ENCODE measurements at places on chromosomes 6 and 20.

- no peak for DNase-seq
Observed at GRCh38 chr6:73363537-73363875, 1.0 kb downstream of the KHDC3L start.

DNA sequence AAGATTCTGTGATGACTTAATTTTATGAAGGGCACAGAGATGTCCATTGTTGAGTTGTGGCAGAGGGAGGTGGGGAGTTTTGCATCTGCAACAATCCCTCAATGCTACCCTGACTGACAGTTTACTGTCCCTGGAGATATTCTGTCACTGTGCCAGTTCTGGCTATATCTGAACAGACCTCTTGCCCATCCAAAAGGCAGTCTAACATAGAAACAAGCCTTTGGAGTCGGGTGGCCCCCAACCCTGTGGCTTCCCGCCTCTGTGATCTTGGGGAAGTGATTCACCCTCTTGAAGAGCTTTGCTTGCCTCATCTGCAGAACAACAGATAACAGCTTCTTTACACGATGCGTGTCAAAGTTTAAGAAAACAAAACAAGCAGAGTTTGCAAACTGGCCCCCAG is 3.8 kb upstream of the E2F1 start:
- no peak for DNase-seq

DNA sequence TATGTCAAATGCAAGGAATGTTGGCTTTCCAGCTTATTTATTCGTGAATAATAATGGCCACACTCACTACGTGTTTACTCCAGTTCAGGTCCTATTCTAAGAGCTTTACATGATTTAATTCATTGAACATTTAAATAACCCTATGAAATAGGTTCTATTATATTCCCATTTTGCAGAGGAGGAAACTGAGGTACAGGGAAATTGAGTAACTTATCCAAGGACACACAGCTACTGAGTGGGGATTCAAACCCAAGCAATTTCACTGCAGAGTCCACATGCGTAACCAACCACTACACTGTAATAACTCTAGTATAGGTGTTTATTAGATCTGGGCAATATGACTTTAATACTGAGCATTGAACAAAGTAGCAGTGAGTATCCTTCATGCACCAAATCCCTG is 12.3 kb upstream of the SLC13A3 start:
- DNase-seq: no peak

DNA sequence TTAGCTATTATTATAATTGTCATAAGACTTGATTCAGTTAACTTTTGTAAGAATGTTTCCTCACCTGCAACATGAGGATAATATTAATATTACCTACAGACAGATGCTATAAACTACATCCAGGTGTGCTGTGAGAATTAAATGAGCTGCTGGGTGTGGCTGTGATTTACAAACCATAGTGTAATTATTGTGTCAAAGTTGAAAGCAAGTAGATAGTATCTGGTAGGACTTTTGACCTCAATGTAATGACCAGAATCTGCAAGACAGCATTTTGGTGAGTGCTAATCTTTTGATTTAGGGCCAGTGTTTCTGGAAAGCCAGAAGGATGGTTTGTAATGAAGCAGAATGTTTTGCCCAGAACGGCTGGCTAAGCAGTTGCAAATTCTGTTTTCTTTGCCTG is 162.5 kb downstream of the TRMT11 start:
- DNase-seq: no peak

GRCh38 chr20:19758501-19759331 is 658 bp downstream of the RIN2 start:
- DNase-seq: no peak

DNA sequence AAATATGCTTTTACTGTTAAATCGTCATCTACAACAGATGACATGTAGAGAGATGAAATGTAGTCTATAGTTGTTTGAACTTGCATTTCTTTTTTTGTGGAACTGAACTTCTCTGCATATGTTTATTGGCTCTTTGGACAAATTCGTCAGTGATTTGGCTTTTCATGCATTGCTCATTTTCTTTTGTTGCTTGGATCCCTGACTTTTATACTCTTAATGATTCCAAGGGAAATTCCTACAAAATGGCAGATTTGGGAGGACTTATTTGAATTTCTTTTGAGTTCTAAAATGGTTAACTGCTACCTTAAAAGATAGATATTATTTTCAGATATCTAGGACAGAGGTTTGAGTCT is 65.4 kb downstream of the UTRN start:
- DNase-seq: no peak

DNA sequence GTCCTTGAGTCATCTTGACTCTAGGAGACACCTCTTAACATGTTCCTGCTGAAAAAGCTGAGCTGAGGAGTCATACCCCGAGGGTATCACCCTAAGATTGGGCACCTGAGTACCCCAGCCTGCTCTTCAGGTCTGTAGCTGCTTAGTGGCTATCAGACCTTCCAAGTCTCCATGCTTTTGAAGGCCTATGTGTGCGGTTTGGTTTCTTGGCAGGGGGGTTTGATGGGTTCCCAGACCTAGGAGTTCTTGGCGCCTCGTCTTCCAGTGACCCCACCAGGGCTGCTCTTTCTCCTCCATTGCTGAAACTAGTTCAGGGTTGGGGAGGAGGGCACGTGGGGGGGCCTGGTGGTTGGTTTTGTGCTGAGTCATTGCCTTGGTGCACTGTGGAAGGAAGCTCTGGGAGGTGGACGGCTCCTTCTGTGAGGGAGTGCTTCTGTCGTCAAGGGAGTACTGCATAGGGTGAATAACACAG is 20.1 kb downstream of the IGF2R start:
- no peak for DNase-seq

- DNase-seq: peak; percentile 64
Observed at GRCh38 chr6:43952746-43953145, 174.5 kb downstream of the MRPL14 start.

- peak; percentile 87 for DNase-seq
Observed at GRCh38 chr20:19784511-19785172, 26.6 kb downstream of the RIN2 start.

GRCh38 chr6:168737481-168737880 is 296.5 kb downstream of the SMOC2 start:
- DNase-seq: no peak

GRCh38 chr6:162621246-162621645 is 106.3 kb downstream of the PRKN start:
- DNase-seq: no peak

All from osteocyte (in vitro differentiated cells).